ENCODE measurements at places on chromosomes 11 and 22. TPM values are rescaled to one million over a fixed set of nuclear protein-coding genes. Genes with fewer than 3 reads are reported as not detected.

- no peak for DNase-seq
Observed at GRCh38 chr11:99841885-99842284, 821.1 kb downstream of the CNTN5 start.

Gene SLC17A6
- total RNA-seq, result not detected

Gene OSBP2
- total RNA-seq, result 1.3 TPM

Gene HPX
- not detected for total RNA-seq

Measured in M059J (cell line).